Transverse colon (tissue), 4 donors: ENCODE measurements at places on chromosomes 1 and 21.

- DNase-seq: no peak
These were observed 463.8 kb downstream of the USP25 start for GRCh38 chr21:16193496-16194094.

- DNase-seq: no peak
These were observed 225.5 kb upstream of the SAMSN1 start for GRCh38 chr21:14771593-14771992.

GRCh38 chr1:234488054-234489006 lies 9.4 kb upstream of the TARBP1 start:
- no peak for DNase-seq

GRCh38 chr1:27418326-27419185 lies 26.1 kb downstream of the GPR3 start:
- peak; percentile 64 for DNase-seq

DNA sequence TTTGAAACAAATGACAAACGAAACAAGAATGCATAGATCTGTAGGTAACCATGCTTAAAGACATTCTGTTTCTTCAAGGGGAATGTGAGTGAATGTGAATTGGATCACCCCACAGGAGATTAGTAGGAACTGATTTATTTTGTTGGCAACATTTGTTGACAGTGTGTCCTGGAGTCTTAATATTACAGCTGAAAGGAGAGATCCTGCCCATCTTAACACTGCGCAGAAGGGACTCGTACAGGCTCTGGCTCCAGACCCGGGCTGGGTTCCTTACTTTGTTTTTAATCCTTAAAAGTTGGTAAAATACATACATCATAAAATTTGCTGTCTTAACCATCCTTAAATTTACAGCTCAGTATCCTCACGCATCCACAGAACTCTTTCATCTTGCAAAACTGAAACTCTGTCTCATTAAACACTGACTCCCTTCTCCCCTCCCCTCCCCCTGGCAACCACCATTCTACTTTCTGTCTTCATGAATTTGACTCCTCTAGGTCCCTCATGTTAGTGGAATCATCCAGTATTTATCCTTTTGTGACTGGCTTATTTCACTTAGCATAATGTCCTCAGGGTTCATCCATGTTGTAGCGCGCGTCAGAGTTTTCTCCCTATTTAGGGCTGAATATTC lies 74.1 kb downstream of the GALNT2 start:
- DNase-seq: no peak

DNA sequence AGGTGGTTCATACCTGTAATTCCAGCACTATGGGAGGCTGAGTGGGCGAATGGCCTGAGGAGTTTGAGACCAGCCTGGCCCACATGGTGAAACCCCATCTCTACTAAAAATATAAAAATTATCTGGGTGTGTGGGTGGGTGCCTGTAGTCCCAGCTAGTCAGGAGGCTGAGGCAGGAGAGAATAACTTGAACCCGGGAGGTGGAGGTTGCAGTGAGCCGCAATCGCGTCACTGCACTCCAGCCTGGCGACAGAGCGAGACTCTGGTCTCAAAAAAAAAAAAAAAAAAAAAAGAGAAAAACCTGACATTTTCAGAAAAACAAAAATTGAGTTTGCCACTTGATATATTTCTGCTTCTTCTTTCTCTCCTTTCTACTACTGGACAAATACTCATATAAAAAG lies 24.3 kb downstream of the CA6 start:
- no peak for DNase-seq
